ENCODE measurements at places on chromosomes 3 and 15.

- no peak for DNase-seq
Measured at GRCh38 chr3:49410066-49410845, 1.5 kb downstream of the RHOA start.

GRCh38 chr15:74388363-74388951 lies 21.0 kb upstream of the CYP11A1 start:
- no peak for DNase-seq

GRCh38 chr3:177294221-177294620 lies 96.9 kb upstream of the TBL1XR1 start:
- no peak for DNase-seq

DNA sequence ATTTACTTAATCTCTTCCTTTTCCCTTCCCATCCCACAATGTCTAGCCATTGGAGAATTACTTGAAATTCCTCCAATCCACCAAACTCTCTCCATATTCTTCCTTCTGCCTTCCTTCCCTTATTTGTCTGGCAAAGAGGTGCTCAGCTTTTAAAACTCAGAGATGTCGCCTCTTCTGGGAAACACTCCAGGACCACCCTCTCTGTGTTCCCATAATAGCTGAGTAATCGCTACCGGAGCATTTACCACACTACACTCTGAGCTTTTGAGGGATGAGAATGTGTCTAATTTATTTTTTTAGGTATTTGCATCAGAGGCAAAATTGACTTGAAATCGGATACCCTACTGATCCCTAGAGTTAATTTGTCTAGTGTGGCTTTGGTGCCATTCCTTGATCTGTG lies 245.7 kb upstream of the TPRG1 start:
- no peak for DNase-seq

DNA sequence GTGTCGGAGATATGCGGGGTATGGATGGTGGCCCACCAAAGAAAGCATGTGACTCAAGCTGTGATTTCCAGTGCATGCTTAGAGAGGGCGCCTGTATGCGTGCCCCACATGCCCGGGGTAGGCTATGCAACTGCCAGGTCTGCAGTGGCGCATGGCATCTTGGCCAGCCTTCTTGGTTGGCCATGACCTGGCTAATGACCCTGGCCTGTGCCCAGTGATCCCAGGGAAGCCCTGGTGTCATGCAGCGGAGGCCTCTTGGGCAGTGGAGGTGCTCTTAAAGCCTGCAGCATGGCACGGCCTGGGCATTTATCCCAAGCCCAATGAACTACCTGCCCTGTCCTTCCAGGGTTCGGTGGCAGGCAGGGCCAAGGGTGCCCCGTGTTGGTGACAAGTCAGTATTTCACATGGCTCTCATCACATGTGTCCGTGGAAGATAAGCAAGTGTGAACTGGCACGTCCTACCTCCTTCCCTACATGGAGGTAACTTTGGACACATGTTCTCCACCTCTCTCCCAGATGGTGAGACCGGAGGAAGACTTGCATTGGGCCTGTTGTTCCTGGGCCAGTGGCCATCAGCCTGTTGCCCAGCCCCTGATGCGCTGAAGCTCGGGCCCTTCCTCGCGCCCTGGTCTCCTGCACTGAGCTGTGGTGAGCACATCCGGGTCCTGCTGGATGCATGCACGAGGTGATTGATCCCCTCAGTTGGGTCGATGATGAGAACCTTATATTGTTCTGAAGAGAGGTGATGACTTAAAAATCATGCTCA lies 192.0 kb downstream of the UBE3A start:
- no peak for DNase-seq

- DNase-seq: no peak
Measured at GRCh38 chr3:73791356-73791755, 166.6 kb upstream of the PDZRN3 start.

GRCh38 chr15:29864501-29864900 lies 42.2 kb upstream of the TJP1 start:
- no peak for DNase-seq

DNA sequence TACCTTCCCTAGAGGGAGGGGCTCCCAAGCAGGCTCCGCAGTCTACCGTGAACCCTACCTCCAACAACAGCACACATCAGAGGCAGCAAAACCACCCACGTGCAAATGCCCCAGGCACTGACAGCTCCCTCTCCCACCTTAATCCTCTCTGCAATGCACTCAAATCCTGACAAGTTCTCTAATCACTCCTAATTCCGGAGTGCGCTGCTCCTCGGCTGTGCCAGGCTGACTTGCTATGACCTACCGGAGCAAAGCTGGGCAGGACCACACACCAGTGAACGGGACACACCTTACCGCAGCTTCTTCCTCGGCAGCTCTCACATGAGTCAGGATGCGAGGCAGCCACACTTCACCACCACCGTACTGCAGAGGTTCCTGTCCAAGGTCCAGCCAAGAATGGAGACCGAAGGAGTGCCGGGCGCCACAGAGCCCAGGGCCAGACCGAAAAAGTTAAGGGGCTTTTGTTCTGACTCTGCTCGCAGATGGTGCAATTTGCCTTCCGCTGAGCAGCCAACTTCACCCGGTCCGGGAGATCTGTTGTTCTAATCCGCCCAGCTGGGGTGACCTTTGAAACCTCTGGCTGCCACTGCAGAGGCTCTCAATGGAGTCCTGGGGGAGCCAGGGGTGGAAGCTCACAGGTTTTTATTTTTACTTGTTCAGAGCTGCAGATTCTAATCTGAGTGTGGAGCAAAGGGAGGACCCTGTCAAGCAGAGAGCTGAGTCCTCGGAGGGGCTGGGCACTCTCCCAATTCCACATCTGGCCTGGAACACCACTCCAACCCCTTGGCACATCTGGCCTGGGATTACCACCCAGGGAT lies 84.4 kb downstream of the MYLK start:
- DNase-seq: no peak

- no peak for DNase-seq
Measured at GRCh38 chr3:12312010-12312409, 23.1 kb downstream of the PPARG start.

GRCh38 chr3:50390508-50391224 lies 31.3 kb upstream of the TMEM115 start:
- no peak for DNase-seq

DNA sequence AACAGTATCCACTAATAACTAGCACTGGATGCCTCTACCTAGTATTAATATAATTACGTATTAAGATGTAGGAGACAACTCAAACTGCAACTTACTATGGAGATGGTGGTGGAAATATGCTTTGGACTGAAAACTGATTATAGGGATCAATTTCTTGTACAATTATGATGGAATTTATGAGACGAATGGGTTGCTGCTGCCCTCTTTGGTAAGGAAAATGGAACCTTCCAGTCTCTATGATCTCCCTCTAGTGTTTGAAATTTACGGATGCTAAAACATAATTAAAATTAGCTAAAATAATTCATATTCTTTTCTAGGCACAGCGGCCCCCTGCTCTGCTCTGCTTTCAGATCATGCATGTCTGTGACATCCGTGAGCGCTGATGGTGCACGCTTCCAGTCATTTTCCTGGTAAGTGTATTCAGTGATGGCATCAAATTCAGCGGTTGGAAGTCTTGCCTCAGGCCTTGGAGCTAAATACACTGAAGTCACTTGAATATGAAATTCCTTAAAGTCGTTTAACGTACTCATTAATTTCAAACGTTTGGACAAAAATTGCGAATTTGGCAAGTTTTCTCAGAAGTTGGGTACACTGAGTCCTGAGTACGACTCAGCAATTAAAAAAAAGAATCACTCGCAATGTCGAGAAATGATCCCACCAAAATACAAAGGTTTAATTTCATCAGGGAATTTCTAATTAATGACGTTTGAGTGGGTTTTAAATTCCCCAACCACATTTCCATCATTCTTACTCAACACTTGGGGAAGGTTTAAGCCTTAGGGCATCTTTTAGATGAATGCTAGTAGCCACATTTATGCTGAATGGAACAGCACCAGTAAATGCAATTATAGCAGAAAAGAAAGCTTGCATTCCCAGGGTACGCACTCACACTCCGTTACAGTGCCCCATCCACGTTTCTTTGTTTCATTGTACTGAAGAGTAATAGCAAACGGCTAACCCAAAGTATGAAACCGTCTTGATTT lies 132.6 kb downstream of the NR2F2 start:
- no peak for DNase-seq

GRCh38 chr3:10228248-10228950 lies 19.9 kb upstream of the TATDN2 start:
- DNase-seq: peak; percentile 71

DNA sequence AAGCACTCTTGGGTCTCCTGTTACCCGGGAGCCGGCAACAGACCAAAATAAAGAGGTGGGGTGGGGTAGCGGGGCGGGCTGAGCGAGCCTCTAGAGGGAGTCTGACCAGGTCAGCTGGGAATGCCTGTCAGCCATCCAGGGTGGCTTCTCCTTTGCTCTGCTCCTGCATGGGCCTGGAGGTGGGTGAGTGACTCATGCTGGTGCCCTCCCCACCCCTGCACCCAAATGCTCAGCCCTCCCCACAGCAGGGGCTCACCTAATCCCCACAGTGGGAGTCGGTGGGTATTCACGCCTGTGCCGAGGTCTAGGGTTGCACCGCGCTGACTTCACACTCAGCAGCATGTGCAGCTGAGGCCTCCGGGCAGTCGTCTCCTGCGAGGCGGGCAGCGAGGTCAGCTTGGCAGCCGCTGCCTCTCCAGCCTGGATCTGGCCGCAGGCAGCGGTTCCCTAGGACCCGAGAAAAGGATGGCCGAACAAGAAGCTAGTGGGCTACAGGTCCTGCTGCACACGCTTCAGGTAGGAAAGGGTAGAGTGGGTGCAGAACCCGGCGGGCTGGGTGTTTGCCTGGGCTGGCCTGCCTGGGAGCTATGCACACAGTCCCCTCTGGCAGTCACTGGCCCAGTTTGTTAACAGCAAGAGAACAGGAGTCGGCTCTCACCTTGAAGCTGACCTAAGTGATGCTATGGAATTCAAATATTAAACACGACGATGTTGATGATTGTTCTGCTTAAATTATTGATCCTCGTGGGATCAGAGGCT lies at the start of gene AGBL1:
Gene AGBL1, plus strand, starts transcription at position 364 of the 759 bp plus-strand sequence.
- DNase-seq: no peak

GRCh38 chr15:99932676-99933402 lies 199.6 kb upstream of the LYSMD4 start:
- DNase-seq: no peak

DNA sequence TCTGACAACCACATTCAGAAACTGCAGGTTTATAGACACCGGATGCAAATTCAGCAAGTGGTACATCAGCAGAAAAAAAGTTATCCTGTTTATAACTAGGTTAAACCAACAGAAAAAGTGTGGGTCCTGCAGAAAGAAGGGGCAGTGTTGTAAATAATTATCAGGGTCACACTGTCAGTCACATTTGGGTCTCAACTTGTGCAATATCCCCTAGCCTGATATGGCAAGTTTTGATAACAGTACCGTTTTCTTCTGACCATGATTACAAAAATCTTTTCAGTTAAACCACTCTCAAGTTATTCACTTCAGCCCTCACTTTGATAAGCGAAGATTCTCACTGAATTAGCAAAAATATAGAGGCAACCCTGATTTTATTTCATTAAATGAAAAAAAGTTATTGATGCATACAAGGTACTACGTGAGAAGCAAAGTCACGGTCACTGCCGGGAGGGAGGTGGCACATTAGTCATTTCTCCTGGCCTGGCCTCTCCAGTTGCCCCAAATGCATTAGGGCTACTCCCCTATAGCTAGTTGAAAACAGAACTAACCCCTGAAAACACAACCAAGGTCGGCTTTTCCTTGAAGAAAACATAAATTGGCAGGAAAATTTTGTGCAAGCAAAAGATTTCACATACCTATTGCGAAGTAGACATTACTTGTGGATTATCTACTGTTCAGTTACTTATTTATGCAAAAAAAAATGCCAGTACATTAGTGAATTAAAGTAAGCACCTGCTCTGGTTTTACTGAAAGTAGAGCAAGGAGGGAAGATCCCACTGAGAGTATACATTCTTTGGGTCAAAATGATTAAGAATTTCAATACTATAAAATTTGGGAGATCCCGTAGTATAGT lies 28.6 kb downstream of the IL5RA start:
- DNase-seq: no peak

- no peak for DNase-seq
Measured at GRCh38 chr3:117587416-117587815, 877.8 kb downstream of the TUSC7 start.

DNA sequence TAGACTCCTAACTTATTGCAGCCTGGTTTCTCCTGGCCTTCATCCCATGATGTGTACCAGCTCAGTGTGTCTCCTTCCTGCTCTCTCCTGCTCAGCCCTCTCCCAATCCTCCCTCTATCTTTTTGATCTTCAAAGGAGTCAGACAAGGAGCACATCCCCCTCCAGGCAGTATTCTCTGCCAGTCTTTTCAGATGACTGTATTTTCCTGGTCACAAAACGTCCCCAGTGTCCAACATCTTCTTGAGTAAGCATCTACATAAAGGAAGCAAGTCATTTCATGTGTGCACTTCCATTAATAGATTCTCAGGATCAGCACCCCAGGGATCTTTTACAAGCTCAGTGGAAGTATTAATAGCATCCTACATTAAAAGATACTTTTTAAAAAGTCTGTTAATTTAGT lies 148.9 kb upstream of the THBS1 start:
- DNase-seq: no peak

DNA sequence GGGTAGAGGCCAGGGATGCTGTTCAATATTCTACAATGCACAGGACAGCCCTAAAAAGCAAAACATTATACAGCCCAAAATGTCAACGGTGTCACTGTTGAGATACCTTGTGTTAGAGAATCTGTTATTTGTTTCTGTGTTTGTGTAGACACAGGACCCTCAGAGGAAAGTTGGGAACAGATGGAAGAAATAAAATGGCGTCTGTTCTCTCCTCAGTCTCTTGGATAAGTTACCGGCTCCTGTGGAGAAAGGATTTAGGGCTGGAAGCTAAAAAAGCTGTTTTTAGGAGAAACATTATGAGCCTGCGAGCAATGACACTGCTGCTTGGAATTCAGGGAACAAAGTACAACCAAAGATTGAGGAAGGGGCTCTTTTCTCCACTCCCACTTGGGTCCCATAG lies 688.6 kb upstream of the ZNF385D start:
- DNase-seq: no peak

- DNase-seq: no peak
Measured at GRCh38 chr15:25345943-25346342, 92.9 kb downstream of the UBE3A start.

GRCh38 chr15:41160639-41161315 lies 44.7 kb upstream of the INO80 start:
- DNase-seq: no peak

- no peak for DNase-seq
Measured at GRCh38 chr3:178048768-178049167, 487.5 kb upstream of the KCNMB2 start.

DNA sequence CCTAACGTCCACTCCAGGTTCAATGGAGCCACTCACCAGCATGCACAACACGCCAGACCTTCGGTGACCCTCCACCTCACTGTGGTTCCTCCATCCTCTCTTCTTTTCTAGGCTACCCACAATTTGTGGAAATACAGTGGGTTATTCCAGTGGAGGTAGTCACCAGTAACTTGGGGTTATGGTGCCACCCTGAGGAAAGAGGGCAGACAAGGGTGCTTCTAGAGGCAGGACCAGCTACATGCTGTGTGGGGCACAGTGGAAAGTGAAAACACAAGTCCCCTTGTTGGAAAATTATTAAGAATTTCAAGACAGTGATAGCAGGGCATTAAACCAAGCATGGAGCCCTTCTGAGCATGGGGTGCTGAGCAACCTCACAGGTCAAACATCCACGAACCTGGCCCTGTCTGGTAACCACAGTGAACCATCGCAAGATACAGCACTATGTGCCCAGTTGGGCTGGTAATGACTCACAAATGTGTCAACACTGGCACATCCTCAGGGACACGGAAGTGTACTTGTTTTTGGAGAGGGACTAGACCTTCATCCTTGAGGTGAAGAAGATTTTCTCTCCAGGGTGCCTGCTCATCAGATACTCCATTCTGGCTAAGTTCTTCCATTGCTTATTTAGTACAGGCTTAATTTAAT lies 166.7 kb downstream of the STT3B start:
- DNase-seq: no peak

- no peak for DNase-seq
Measured at GRCh38 chr3:115246461-115247020, 99.5 kb upstream of the ZBTB20 start.

Data from activated CD4-positive, alpha-beta T cell treated with anti-CD3 and anti-CD28 coated beads for 36 hours (primary cell).